Heart left ventricle (tissue), 16 donors: ENCODE measurements at places on chromosomes 1 and 21. TPM values are rescaled to one million over a fixed set of nuclear protein-coding genes. Genes with fewer than 3 reads are reported as not detected.

GRCh38 chr1:192010406-192010805 lies 147.9 kb upstream of the RGS18 start:
- H3K27me3 ChIP-seq: no peaks in the 10 kb centered on the region
- no peak overlapping the region for H3K4me3 ChIP-seq
- H3K36me3 ChIP-seq: no peaks in the 10 kb centered on the region
- H3K27ac ChIP-seq: no peak overlapping the region
- DNase-seq: no peak

The CHI3L2 gene
- 1.4 TPM for total RNA-seq

- no peak overlapping the region for H3K27ac ChIP-seq
- no peaks in the 10 kb centered on the region for H3K4me1 ChIP-seq
- DNase-seq: no peak
- H3K27me3 ChIP-seq: no peaks in the 10 kb centered on the region
These were observed 41.5 kb upstream of the TSNAX start for GRCh38 chr1:231487019-231487418.

- no peak overlapping the region for H3K27ac ChIP-seq
- H3K27me3 ChIP-seq: no peaks in the 10 kb centered on the region
- H3K4me3 ChIP-seq: no peak overlapping the region
- H3K4me1 ChIP-seq: no peaks in the 10 kb centered on the region
- DNase-seq: no peak
These were observed 252.4 kb upstream of the KAZN start for GRCh38 chr1:14345946-14346550.

- no peaks in the 10 kb centered on the region for H3K4me1 ChIP-seq
- no peak overlapping the region for H3K4me3 ChIP-seq
- no peak overlapping the region for H3K27ac ChIP-seq
- no peaks in the 10 kb centered on the region for H3K27me3 ChIP-seq
These were observed 20.1 kb upstream of the MED18 start for GRCh38 chr1:28308750-28309149.

The MROH9 gene
- total RNA-seq: not detected

- no peaks in the 10 kb centered on the region for H3K27me3 ChIP-seq
- H3K4me1 ChIP-seq: peaks cover 4% of the 10 kb centered on the region
- H3K27ac ChIP-seq: no peak overlapping the region
- DNase-seq: no peak
These were observed 82.4 kb upstream of the GPR88 start for GRCh38 chr1:100455478-100456072.

DNA sequence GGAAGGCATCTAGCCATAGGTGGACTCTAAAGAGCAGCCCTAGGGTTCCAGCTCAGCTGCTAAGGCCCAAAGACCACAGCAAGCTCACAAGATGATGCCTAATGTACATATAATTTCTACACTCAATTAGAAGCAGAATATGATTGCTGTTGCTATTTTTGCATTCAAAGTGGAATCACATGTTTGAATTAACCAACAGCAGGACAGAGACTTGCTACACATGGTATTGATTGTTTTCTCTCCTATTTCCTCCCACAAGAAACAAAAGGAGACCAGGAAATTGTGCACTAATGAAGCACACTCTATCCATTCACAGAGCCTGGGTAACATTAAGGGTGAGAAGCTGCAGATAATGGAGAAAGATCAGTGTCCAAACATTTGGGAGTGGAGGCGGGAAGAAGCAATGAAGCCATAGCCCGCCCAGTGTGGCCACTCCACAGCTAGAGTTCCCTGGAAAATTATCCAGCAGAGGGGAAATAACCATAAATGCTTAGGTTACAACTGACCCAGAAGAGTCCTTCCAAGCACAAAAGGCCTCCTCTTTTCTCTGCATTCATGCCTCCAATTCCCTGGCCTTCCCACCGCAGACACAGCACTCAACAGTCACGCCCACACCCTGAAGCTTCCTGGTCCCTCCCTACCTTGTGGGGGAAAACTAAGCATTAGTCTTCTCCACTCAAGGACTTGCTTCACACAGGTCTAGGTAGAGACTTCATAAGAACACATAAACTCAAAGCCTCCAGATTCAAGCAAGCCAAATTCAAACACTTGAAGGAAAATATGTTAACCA lies 7.5 kb downstream of the CNN3 start:
- H3K27me3 ChIP-seq: no peaks in the 10 kb centered on the region
- no peaks in the 10 kb centered on the region for H3K36me3 ChIP-seq
- no peak for DNase-seq
- peaks cover 66% of the 10 kb centered on the region for H3K4me1 ChIP-seq
- H3K4me3 ChIP-seq: no peak overlapping the region
- no peak overlapping the region for H3K27ac ChIP-seq
